ENCODE measurements at places on chromosomes 1 and 21. TPM values are rescaled to one million over a fixed set of nuclear protein-coding genes. Genes with fewer than 3 reads are reported as not detected.

The FCRL4 gene
- not detected for total RNA-seq

The APCS gene
- total RNA-seq: not detected

The ADAMTS5 gene
- total RNA-seq: 9.6 TPM

The KPRP gene
- 0.22 TPM for total RNA-seq

DNA sequence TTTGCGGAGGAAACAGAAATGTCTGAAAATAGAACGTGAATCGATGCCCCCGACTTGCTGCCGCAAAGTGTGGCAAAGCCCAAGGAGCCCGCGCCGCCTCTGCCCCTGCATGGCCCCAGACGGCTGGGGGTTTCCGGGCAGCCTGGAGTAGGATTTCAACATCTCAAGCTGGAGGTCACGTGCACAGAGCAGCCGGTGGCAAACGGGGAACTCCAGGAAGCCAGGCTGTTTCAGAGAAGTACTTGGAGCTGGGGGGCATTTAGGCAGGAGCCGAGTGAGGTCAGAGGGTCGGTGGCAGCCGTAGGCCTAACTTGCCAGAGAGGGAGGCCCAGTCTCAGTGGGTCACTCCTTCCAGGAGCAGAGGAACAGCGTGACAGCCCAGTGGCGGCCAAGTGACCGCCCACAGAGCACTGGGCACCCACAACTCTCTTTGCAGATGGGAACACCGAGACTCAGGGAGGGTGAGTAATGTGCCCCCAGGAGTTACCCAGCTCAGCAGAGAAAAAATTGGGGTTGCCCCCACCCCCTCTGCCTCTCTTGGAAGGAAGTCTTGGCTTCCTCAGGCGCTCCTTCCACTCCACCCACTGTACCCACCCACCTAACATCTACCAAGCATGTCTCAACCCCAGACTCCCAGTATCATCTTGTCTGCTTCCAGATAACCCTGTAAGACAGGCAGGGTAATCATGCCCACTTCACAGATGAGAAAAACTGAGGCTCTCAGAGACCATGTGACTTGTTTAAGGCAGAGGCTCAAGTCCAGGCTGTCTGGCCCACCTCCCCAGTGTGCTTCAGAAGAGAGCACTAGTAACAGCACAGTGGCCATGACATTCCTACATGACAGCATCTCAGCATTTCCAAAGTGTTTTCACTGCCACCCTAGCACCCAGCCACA lies 179.4 kb downstream of the HIVEP3 start:
- no peaks in the 10 kb centered on the region for H3K27me3 ChIP-seq
- H3K4me1 ChIP-seq: peaks cover 21% of the 10 kb centered on the region
- no peak overlapping the region for H3K4me3 ChIP-seq
- H3K27ac ChIP-seq: no peak overlapping the region
- DNase-seq: no peak

- H3K27ac ChIP-seq: no peak overlapping the region
- no peaks in the 10 kb centered on the region for H3K36me3 ChIP-seq
- no peaks in the 10 kb centered on the region for H3K27me3 ChIP-seq
- no peaks in the 10 kb centered on the region for H3K4me1 ChIP-seq
- H3K4me3 ChIP-seq: no peak overlapping the region
These were observed 938.7 kb downstream of the TTLL7 start for GRCh38 chr1:83060221-83060620.

DNA sequence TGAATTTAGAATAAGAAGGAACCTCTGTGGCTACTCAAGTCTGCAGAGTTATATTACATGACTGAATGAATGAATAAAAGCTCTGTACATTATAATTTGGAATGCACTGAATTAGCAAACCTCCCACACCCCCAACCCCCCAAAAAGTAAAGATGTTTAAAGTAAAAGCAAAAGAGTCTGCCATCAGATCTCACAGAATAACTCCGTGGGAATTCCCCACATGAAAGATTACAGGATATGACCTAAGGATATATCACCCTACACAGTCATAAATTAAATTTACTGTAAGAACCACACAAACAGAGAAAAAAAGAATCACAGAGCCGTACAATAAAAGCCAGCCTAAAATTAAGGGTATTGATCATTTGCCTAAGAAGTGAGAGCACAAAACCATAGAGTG lies 587.3 kb downstream of the PTPRC start:
- H3K4me1 ChIP-seq: peaks cover 16% of the 10 kb centered on the region
- peak overlapping the region; percentile 23 for H3K4me3 ChIP-seq
- peak; percentile 65 for DNase-seq
- no peaks in the 10 kb centered on the region for H3K36me3 ChIP-seq
- no peaks in the 10 kb centered on the region for H3K27me3 ChIP-seq
- no peak overlapping the region for H3K27ac ChIP-seq

- H3K36me3 ChIP-seq: peaks cover 51% of the 10 kb centered on the region
- no peaks in the 10 kb centered on the region for H3K27me3 ChIP-seq
- H3K4me1 ChIP-seq: peaks cover 16% of the 10 kb centered on the region
These were observed 28.8 kb downstream of the LTN1 start for GRCh38 chr21:28963831-28964230.

GRCh38 chr1:89286549-89287180 lies 14.0 kb upstream of the GBP5 start:
- H3K4me3 ChIP-seq: no peak overlapping the region
- H3K36me3 ChIP-seq: no peaks in the 10 kb centered on the region
- no peak overlapping the region for H3K27ac ChIP-seq
- no peaks in the 10 kb centered on the region for H3K27me3 ChIP-seq
- DNase-seq: no peak
- H3K4me1 ChIP-seq: no peaks in the 10 kb centered on the region

DNA sequence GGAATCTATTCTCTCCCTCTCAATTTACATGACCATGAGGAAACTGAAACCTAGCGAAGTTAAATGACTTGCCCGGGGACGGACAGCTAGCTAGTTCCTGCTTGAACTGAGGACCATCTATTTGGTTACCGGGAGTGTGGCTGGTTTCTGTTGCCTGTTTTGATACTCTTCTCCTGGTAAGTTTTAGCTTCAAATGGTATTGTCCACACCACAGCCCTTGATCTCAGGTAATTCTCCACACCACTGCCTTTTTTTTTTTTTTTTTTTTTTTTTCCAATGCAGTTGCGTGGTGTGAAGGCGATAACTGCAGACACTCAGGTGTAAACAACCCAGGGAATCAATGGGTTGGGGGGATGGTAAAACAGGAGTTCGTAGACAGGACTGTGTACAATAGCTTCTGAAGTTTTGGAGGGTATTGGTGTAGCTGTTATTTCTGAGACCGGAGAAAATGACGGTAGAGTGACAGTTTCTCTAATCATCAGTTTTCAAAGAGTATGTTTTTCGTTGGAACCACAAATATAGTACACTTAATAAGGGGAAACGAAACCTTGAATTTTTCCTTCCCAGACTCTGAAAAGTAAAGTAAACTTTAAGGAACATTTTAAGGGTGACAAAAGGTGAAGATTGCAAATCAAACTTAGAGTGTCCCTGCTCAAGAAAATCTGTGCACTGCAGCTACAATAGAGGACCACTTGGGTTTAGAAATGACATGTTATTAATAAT lies 125.3 kb upstream of the CACYBP start:
- DNase-seq: no peak
- no peaks in the 10 kb centered on the region for H3K36me3 ChIP-seq
- no peaks in the 10 kb centered on the region for H3K27me3 ChIP-seq
- H3K27ac ChIP-seq: no peak overlapping the region

DNA sequence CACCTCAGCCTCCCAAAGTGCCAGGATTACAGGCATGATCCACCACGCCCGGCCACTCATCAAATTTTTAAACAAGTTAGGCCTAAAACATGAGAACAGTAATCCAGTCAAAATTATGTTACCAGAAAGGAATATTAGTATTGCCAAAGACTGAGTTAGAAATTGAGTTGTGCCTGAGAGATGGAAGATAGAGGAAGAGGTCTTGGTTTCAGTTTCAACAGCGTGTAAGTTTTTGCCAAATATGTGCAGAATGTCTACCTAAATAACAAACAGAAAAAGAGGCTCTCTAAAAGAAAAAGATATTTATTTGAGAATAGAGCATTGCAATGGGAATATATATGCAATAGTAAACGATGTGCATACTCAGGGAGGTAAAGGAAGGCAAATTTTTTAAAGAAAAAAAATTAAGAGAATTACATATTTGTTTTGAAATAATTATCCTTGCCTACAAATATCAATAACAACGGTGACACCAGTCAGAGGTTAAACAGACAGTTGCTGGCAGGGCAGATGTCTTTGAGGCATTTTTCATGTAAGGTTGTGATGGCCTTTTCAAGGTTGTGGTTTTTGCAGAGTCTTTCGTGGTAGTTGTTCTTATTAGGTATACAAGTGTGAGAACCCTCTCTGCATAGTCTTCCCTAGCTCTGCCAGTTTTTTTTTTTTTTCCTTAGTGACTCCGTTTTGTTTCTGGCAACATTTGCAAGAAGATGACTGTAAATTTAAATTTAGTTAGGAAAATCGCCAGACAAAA lies 2.2 kb upstream of the CD1B start:
- no peaks in the 10 kb centered on the region for H3K27me3 ChIP-seq
- no peak overlapping the region for H3K27ac ChIP-seq
- H3K4me1 ChIP-seq: no peaks in the 10 kb centered on the region
- no peak for DNase-seq
- H3K36me3 ChIP-seq: no peaks in the 10 kb centered on the region
- no peak overlapping the region for H3K4me3 ChIP-seq

DNA sequence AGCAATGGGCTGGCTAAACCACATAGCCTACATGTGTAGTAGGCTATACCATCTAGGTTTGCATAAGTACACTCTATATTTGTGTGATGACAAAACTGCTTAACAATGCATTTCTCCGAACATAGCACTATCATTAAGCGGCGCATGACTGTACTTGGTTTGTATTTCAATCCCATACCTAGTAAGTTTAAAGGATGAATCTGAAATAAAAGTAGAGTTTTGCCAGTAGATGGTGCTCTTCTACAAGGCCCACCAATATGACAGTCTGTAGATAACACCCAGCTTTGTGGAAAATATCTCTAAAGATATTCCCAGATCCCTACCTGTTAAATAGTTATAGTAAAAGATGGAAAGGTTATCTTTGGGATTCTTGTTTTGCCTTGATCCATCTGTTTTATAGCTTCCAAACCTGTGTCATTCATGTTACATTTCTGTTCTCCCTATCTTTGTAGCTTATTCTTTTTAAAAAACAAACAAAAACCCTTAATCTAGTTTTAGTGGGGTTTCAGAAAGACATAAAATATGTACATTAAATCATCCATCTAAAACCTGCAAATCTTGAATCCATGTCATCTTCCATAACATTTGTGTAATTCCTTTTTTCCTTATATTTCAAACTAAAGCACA lies 33.9 kb upstream of the ASPM start:
- peak; percentile 79 for DNase-seq
- H3K36me3 ChIP-seq: peaks cover 23% of the 10 kb centered on the region
- no peak overlapping the region for H3K4me3 ChIP-seq
- no peaks in the 10 kb centered on the region for H3K27me3 ChIP-seq

- 0 out of 2 replicates have a peak, but pooled peaks cover 3% of the 10 kb centered on the region for H3K27me3 ChIP-seq
- H3K36me3 ChIP-seq: no peaks in the 10 kb centered on the region
- DNase-seq: no peak
- H3K27ac ChIP-seq: no peak overlapping the region
- H3K4me1 ChIP-seq: no peaks in the 10 kb centered on the region
These were observed 7.9 kb downstream of the SLC2A7 start for GRCh38 chr1:9018333-9018732.

Data from GM23248 (cell line).